CD4-positive, alpha-beta T cell treated with Interleukin-15 for 4 hours (primary cell): ENCODE measurements at places on chromosomes 4 and X.
A peak's percentile ranks its signal among the peaks of the same experiment; 100 is the strongest.

- DNase-seq, result no peak
These were observed 162.5 kb downstream of the PRDM5 start for GRCh38 chr4:120760047-120760446.

GRCh38 chr4:53037892-53038291, 175.8 kb downstream of the RASL11B start:
- DNase-seq, result no peak

DNA sequence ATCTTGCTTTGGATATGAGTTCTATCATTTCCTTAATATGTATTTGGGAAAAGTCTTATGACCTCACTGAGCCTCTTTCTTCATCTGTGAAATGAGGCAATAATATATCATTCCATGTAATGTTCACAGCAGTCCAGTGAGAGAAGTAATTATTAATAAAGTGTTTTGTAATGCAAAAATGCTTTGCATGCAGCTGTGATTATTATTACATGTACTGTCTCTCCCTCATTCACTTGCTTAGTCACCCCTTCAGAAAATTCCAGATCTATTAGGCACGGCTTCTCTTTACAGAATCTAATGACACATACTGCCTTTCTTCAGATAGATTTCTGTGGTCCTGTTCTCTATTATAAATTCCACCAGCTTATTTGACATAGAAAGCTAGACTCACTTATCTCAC, 53.5 kb upstream of the FGF13 start:
- DNase-seq, result no peak

DNA sequence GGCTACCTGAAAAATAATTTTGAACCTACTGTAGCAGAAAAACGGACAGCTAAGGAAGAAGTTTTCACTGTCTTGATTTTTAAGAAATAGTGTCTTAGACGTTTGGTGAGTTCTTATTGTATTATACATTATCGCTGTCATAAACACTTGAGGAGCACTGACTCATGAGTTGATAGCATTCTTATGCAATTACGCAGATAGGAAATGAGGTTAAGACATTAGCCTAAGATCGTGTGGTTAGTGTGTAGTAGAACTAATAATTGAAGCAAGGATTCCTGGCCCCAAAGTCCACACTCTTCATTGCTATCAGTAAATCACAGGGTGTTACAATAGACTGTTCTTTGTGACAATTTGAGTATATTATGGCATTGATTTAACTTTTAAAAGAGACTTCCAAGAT, 238.1 kb downstream of the ARAP2 start:
- no peak for DNase-seq

DNA sequence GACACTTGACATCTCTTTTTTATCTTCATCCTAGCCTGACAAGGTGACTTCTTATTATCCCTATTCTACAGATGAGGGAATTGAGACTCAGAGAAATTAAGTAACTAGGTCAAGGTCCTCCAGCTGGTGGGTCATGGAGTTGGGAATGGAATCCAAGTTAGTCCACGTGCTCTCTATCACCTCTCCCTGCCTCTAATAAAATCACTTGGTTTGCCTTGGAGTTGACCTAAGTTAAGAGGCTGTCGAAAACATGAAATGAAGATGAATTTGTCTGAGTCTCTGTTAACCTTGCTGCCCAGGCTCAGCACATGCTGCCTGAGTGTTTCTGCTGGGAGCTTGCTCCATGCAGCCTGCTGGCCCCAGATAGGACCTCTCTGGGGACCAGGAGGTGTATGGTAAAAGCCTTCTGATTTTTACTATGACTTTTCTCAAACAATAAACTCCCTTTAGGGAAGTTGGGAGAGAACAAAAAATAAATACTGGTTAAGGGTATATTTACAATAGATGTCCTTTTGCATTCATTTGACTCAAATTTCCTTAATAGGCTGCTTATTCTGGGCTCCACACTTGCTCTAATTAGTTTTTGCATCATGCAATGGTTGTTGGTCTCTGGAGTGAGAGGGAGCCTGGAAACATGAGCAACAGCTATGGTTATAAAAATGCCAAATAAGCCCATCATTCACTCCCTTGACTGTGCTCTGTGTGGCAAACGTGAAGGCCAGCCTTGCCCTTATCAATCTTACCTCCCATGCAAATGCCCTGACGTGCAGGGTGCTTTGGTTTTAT, 61.6 kb upstream of the DHX15 start:
- DNase-seq, result no peak

GRCh38 chrX:139203651-139204570, 326.6 kb upstream of the F9 start:
- DNase-seq, result no peak

DNA sequence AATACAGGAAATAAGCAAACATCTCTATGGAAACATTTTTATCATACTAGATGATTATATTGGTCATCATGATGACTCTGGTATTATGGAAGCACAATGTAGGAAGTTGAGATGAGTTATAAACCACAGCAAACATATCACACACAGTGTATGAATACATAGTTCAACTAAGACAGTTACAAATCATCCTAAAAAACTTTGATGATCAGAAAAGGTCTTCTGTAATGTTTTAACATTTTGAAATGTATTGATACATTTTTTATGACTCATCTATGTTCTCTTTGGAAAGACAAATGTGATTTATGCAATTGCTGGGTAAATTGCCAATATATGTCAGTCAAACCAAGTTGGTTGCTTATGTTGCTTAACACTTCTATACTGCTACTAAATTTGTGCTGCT, 4.8 kb downstream of the CXCL3 start:
- DNase-seq, result no peak

- DNase-seq, result no peak
These were observed 4.1 kb downstream of the SLC39A8 start for GRCh38 chr4:102341201-102341600.

- no peak for DNase-seq
These were observed 34.6 kb downstream of the TAF1 start for GRCh38 chrX:71400710-71401109.

DNA sequence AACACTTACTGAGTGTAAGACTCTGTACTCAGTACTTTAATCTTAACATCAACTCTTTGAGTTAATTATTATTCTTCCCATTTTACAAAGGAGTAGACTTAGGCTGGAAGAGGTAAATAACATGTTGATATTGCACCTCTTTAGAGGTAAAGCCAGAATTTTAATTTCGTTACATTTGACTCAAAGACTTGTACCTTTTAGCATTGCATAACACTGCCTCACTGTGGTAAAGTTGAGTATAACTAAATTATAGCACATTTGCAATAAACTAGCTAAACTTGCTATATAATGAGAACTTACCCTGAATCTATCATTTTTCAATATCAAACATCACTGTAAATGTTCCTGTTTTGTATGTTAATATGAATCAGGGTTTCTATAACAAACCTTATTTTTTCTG, 218.5 kb downstream of the PRR32 start:
- DNase-seq, result no peak

- no peak for DNase-seq
These were observed 17.7 kb upstream of the GRIPAP1 start for GRCh38 chrX:49019599-49020249.

DNA sequence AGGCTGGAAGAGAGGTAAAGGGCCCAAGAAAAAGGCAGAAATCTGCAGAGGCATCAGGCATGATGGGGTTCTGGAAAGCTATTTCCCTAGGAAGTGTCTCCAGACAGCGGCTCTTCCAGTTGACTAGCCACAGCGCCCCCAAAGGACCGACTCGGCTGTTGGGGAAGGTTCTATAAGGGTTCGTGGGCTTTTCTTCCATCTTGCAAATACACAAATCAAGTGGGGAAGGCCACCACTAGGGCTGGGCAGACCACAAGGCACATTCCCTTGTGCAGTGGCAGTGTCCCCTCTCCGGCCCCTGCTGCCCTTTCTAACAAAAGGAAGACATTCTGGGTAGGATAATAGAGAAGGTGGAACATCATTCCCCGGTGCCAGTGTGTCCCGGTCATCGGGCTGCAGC, 18.2 kb downstream of the BCOR start:
- DNase-seq, result no peak

DNA sequence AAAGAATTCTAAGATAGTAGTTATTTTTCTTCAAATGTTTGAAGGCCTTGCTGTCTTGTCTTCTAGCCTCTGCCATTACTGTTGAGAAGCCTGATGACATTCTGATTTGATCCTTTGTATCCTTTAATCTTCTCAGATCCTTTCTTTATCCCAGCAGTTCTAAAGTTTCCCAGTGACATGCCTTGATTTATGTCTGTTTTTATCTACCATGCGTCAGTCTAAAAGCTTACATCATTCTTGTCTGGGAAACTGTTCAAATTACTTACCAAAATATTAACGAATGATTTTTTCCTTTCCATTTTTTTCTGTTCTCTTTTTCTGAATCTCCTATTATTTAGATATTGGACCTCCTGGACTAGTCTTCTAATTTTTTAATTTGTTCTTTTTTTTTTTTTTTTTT, 78.3 kb upstream of the HELT start:
- DNase-seq, result no peak

- DNase-seq, result no peak
These were observed 331.1 kb upstream of the CPEB2 start for GRCh38 chr4:14671146-14671545.

DNA sequence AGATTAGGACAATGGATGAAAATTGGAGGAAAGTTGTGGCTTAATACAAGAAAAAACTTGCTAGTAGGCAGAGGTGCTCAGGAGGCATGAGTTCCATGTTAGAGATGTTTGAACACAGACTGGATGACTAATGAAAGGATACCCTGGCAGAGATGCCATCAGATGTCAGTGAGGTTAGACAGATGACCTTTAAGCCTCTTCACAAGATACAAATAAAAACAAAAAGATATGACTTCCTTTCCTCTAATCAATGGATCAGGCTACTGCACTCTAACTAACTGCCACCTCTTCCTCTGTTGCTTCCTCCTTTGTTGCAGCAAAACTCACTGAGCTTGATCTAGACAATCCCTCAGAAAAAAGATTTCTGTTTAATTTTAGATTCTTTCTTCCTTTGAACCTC, 14.7 kb downstream of the STAP1 start:
- peak; percentile 10 for DNase-seq

- DNase-seq, result no peak
These were observed 18.6 kb downstream of the HELT start for GRCh38 chr4:185036842-185037241.

DNA sequence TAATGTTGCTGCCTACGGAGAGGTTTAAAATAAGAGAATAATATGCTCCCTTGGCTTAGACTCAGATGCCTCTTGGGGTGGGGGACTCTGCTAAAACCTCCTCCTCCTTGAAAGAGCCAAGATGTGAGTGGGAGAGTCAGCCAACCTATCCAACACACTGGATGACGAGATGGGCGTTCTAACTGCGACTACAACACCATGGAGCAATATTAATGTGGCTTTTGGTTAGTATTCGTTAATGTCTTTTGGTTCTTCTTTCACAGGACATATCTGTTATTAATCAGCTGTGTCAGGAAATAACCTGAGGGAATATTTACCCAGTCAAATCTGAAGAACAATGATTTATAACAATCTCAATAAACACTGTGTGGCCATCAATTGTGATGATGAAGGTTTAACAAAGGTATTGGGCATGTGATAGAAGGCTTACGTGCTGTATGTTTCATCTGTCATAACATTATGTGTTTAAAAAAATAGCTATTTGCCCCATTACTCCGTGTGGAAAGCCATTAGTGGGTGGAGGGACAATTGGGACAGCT, 143.5 kb upstream of the FTHL17 start:
- no peak for DNase-seq

GRCh38 chr4:73730292-73730691, 10.1 kb upstream of the CXCL8 start:
- no peak for DNase-seq

GRCh38 chr4:8314691-8315255, 45.2 kb downstream of the HTRA3 start:
- no peak for DNase-seq

DNA sequence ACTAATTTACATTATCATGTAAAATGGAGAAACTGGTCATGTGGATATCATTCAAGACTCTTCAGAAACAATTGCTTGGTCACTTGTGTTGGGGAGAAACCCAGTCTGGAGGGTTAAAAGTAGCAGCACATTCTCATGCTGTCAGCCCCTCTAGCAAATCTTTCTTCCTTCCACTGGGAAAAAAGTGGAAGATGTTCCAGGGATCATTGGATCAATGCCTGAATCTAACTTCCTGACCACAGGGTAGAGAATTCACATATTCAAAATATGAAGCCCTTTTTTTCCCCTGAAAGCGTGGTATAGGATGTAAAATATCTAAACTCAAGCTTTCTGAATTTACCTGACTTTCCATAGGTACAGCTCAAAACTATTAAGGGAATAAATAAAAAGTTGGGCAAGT, 98.0 kb downstream of the CXCL13 start:
- no peak for DNase-seq

- no peak for DNase-seq
These were observed 428.8 kb downstream of the IL15 start for GRCh38 chr4:142065086-142065647.

GRCh38 chr4:65033899-65034298, 624.6 kb upstream of the TECRL start:
- no peak for DNase-seq

- no peak for DNase-seq
These were observed 56.1 kb upstream of the BRS3 start for GRCh38 chrX:136431625-136432024.

- DNase-seq, result no peak
These were observed 15.5 kb downstream of the NKX3-2 start for GRCh38 chr4:13528821-13529127.

GRCh38 chr4:87388901-87389300, 2.1 kb downstream of the HSD17B11 start:
- no peak for DNase-seq

GRCh38 chr4:105707782-105708180, 708 bp downstream of the INTS12 start:
- DNase-seq, result no peak

GRCh38 chr4:186392017-186392416, 126.0 kb downstream of the F11 start:
- DNase-seq, result no peak

- no peak for DNase-seq
These were observed 463.0 kb upstream of the CPEB2 start for GRCh38 chr4:14539246-14539645.

GRCh38 chr4:83152746-83153145, 38.2 kb upstream of the PLAC8 start:
- DNase-seq, result no peak

DNA sequence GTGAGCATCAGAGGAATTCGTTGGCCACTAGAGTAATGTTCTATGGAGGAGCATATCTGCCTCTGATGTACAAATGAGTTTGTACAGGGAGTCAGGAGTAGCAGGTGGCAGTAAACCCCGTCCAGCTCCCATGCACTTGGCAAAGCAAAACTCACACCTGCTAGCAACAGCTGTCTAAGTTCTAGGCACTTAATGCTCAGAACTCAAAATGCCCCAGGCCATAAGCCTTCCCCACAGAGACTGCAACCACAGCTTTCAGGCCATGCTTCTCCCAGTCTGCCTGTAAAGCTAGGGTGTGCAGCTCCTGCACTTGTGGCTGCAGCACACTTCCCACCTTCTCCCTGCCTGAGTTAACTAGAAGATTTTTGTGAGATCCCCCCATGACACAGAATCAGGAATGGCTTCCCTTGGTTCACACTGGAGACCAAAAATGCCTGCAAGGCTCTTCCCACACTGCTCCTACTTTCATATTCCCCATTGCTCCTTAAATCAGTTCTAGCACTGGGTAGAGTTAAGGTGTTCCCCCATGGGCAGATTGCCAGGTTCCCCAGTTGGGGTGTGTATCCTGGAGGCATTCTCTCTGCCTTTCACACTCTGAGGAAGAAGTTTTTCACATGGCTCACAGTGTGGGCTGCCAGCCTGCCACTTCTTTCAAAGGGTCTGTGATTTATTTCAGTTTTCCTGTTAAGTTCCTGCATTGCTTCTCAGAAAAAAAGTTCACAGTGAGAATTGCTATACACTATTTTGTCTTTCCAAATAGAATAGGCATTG, 189.9 kb downstream of the STPG2 start:
- DNase-seq, result no peak
